ENCODE measurements at places on chromosomes 2 and 18. TPM values are rescaled to one million over a fixed set of nuclear protein-coding genes. Genes with fewer than 3 reads are reported as not detected.

Gene HOXD12
- not detected for total RNA-seq

Gene GKN2
- not detected for total RNA-seq

Gene LYPD1
- 0.17 TPM for total RNA-seq

Gene SP140
- 0.33 TPM for total RNA-seq

Gene MATN3
- 2.3 TPM for total RNA-seq

Gene G6PC2
- not detected for total RNA-seq

Gene MYOM1
- 0.26 TPM for total RNA-seq

Gene PLCD4
- total RNA-seq: 10.7 TPM

Gene SLC5A7
- total RNA-seq: not detected

All from fibroblast of lung (primary cell).